NCI-H1105 (cell line): ENCODE measurements at places on chromosomes 4 and X.

GRCh38 chr4:76511947-76512346 is 76.9 kb downstream of the SHROOM3 start:
- no peak for DNase-seq

DNA sequence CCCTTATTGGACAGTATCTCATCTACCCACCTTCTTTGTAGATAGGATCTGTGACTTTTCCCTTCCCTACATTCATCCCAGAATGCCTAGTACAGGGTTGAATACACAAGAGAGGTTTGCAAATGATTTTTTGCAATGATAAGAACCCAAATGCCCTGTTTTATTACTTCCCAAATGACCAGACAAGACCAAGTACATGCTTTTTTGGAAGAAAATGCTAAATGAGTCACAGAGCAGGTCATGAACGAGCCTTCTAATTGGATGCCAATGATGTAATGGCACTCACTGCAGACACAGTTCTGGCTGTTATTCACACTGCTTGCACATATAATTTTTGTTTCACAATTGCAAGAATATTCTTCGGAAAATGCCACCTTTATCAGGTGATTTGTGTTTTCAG is 17.8 kb upstream of the GABRQ start:
- no peak for DNase-seq

DNA sequence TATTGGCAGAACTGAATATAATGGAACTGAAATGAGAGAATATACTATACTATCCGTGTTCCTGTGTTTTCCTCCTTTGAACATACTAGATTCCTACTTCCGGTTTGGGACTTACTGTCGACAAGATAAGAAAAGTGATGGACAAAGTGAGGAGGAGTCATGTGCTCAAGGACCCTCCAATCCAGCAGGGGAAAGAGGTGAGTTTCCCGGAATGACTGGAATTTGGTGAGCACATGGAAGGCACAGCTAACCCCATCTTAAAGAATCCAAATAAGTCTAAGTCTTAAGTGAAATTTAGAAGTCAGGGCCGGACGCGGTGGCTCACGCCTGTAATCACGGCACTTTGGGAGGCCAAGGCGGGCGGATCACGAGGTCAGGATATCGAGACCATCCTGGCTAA is 36.6 kb upstream of the SH3D19 start:
- DNase-seq = no peak

GRCh38 chr4:128974136-128974581 is 119.2 kb downstream of the SCLT1 start:
- no peak for DNase-seq

DNA sequence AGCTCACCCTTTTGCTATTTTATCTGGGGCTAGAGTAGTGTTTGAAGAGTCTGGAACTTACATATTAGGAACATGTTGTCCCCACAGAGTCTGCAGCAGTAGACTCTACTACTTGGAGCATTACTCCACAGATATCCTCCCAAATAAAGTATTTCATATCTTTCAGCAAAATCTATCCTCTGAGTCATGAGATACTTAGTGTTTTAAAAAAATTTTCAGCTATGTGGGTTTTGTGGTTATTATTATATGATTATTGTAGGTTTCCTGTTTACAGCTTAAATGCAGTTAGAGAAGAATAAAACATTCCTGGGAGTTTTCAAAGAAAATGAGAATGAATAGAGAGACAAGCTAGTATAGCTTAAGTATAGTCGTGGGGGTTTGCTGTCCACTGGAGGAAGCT is 30.9 kb downstream of the PAGE2 start:
- no peak for DNase-seq

DNA sequence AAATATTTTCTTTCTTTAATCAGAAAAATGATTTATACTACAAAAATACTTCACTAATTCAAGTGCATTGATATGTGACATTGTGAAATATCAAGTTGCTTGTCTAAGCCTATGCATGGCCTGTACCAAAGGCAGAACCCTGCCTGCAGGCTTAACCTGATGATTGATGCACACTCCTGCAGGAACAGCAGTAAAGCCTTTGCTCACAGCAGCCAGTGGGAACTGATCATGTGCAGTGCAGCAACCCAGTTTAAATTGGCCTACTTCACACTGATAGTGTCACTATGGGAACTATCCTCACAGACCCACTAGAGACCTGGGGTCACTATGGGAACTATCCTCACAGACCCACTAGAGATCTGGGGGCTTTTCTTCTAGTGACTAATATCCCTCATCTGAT is 603.8 kb downstream of the RAPGEF2 start:
- no peak for DNase-seq

DNA sequence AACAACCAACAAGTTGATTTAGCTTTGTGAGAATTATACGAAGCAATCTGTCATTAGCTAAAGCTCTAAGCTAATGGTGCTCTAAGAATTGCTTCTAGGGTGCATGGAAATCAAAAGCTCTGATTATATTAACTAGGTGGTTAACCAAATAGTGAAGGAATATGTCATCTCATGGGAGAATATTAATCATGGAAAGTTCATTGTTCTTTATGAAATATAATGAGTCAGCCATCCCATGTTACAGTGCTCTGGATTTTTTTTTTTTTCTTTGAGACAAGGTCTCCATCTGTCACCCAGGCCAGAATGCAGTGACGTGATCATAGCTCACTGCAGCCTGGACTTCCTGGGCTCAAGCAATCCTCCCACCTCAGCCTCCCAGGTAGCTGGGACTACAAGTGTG is 10.5 kb downstream of the DCAF8L2 start:
- DNase-seq = no peak

DNA sequence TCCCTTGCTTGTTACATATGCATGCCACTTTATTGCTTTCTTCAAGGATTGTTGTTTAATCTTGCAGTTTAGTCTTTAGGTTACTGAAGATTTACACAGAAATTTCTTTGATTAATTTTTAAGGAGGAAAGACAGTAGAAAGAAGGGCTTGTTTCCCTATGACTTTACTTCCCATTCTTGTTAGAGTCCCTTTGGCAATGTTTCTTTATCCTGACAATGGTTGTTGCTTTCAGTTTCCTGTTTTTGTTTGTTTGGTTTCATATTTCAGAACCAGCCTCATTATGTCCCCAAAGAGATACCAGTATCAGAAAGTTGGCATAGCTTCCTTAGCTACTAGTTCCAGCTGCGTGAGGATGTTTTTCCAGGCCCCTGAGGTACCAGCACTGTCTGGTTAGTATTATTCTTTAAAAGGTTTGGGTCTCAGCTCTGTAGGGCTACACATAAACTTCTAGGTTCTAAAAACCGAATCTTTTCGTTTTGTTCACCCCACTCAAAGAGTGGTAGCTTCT is 61.3 kb upstream of the UNC5C start:
- DNase-seq = no peak

DNA sequence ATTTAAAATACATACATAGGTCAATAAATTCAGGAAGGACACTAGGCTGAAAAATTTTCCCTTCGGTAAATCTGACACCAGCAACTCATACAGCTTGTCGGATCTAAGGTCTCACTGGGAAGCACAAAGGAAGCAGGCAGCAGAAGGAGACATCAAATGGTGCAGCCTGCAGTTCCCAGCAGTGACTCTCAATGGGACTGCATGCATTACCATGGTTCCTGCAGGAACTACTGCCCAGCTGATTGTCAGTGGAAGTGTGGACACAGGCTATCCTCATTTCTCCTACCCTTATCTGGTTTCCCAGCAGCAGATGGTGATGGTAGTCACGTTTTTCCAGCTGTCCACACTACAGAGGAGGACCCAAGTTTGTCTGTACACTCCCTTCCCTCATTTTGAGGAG is 113.3 kb downstream of the PPP1R2C start:
- DNase-seq = no peak

DNA sequence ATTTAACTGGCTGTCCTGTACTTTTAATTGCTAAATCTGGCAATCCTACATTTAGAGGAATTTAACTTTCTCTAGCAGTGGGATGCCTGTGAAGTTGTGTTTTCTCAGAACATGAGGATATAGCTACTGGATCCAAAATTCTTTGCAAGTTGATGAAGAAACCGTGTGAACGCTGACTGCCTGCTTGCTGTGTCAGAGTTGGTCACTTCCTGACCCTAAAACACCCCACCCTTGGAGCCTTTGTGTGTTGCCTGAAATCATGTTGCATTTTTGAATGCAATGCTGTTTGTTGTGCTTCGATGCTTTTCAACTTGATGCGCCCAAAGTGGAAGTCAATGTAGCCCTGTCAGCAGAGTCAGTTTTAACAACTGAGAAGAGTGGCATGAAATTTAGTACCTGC is 211.2 kb downstream of the ANK2 start:
- no peak for DNase-seq

GRCh38 chrX:131067846-131068745 is 9.9 kb downstream of the ARHGAP36 start:
- DNase-seq = no peak
